Large intestine (tissue), 12 donors: ENCODE measurements at places on chromosomes 16 and 17.

DNA sequence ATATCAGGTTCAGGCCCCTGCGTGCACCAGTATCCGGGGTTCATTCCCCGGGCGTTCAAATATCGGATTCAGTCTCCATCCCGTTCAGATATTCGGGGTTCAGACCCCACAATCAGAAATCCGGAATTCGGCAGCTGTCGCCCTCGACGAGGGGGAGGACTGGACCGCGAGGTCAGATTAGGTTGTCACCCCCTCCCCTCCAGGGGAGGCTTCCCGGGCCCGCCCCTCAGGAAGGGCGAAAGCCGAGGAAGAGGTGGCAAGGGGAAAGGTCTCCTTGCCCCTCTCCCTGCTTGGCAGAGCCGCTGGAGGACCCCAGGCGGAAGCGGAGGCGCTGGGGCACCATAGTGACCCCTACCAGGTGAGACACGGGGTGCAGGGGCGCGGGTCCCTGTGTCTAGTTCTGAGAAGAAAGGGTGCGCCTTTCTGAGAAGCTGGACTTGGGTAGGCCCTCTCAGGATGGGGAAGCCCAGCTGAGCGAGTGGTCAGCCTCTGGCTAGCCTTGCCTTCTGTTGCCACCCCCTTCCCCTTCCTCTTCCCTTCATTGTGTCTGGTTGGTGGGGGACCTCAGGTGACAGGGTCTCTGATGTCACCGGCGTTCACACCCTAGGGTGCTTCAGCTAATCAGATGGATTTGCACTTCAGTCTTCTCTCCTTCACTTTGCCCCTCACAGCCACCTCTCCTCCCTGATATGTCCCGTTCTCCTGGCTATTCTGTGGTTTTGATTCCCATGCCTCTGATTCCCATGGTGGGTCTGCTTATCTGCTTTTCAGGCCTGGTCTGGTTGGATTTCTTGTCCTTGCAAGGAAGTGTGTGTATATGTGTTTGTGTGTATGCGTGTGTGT, 844 bp downstream of the TAOK2 start:
- no peak for DNase-seq

DNA sequence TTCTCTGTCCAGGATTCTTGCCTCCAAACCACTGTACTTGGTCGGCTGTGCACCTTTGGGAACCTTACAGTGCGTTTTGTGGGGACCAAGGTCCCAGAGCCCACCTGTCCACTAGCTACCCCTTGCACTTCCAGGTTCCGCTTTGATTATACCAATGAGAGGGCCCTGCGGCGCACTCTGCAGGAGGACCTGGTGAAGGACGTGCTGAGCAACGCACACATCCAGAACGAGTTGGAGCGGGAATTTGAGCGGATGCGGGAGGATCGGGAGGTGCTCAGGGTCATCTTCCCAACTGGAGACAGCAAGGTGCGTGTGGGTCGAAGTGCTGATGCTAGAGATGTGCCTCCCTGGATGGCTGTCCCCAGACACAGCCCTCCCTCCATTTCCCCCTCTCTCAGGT, 18.8 kb downstream of the POLR2A start:
- DNase-seq = no peak

- no peak for DNase-seq
Observed at GRCh38 chr16:70749006-70749678, 51.8 kb downstream of the VAC14 start.

DNA sequence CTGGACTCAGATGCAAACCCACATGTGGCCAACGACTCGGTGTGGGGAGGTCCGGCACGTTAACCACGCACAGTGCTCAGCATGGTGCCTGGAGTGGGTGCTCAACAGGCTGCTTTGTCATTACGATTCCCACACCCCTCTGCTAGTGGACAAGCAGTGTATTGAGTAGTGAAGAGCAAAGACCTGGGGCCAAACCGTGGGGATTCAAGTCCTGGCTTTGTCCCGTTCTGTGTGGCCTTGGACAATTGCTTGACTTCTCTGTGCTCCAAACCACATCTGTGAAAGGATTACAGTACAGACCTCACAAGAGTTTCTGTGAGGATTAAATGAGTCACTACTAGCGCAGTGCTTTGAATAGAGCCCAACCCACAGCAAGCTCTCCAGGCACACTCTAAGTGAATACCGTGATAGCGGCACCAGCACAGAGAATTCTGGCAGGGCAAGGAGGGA, 33.8 kb downstream of the TRPV2 start:
- DNase-seq = no peak

DNA sequence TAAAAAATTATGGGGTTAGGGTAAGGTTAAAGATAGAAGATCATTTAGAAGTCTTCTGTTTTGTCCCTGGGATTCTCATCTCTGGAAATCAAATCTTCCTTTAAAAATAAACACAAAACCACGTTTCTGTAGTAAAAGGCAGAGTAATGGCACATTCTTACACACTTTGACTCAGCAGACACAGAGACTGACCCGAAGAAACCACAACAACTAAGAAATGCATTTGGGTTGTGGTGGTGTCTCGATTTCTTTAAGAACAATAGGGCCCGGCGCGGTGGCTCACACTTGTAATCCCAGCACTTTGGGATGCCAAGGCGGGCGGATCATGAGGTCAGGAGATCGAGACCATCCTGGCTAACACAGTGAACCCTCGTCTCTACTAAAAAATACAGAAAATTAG, 54.9 kb upstream of the MYH10 start:
- DNase-seq = no peak
